Muscle of leg (tissue), 16 donors: ENCODE measurements at places on chromosomes 5 and 9. TPM values are rescaled to one million over a fixed set of nuclear protein-coding genes. Genes with fewer than 3 reads are reported as not detected.

DNA sequence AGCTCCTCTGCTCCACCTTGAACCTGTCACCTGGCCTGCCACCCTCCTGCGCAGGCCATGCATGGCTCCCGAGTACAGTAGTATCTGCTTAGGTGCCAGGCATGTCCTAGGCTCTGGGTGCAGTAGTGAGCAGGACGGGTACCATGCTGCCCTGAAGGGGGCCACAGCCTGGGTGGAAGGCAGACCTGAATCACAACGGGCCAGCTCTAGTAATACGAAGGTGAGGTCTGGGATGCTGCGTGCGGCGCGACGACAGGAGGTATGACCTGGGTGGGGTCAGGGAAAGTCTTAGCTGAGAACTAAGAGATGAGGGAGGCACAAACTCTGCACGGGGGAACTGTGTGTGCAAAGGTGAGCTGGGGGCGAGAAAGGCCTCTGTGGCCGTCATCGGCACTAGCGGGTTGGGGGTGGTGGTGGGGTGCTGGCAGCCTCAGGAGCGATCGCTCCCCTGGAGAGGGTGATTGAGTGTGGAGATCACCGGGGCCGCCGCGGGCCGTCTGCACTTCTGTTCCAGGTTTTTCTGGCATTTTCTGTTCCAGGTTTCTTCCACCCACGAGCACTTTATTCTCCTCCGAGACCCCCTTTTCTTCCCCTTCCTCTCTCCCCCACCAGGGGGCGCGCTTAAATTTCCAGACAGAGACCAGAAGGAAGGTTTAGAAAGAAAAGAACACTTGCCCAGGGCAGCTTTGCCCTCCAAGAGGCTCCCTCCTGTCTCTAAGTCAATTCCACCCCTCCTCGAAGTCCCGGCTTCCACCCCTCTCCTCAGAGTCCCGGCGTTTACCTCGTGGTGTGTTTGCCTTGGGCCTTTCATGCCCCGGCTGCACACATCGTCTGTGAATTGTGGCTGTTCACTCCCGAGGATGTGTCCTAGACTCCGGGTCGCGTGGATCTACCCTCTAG is 15.1 kb downstream of the PDLIM4 start:
- peak; percentile 73 for DNase-seq

DNA sequence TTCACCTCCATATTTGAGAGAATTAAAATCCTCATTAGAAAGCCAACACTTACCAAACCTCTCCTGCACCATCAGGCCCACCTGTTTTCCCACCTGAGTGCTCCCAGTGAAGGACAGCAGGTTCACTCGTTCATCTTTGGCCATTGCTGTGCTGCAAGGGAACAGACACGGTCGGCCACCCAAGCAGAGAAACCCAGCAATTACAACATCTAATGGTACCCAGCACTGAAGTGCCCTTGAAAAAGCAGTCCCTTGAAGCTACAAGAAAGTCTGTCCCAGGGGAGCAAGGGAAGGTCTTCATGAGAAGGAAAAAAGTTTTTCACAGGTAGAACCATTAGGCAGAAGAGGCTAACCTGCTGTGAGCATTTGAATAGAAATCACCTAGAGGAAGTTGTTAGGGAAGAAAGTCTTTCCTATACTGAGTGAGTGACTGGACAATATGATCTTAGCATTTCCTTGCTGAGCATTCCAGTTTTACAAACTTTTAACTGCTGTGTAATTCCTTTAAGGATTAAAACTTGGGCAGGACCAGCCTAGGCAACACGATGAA is 26.7 kb downstream of the ALDH7A1 start:
- DNase-seq = no peak

GRCh38 chr5:102542057-102542456 is 43.3 kb upstream of the SLCO6A1 start:
- DNase-seq = no peak

DNA sequence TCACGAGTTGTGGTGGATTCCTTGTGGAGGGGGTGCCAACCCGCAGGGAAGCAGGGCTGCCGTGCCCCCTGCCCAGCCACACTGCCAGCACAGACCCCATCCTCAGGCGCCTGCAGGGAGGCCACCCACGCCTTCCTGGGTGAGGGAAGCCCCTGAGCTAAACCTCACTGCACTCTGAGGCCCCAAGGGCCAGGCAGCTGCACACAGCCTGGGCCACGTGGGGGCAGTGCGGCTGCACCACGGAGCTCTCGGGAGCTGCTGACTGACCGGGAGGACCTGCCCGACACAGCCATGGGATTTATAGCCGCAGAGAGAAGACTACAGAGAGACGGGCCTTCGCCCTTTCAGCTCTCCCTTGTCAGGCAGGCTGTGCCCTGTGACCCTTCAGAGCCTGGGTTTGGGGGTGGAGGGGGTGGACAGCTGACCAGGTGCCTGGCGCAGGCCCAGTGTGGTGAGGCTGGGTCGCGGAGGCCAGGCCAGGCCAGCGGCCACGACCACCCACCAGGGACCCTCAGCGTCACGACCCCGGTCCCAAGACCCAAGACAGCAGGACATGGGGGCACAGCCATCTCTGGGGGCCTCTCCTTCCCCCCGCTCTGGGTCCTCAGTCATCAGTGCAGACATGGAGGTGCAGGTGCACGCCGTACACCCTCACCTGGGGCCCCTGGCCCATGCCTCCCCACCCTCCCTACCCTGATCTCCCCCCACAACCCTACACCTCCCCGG is 4.3 kb upstream of the AHRR start:
- peak; percentile 61 for DNase-seq

GRCh38 chr5:119410448-119411159 is 41.7 kb upstream of the HSD17B4 start:
- peak; percentile 43 for DNase-seq

DNA sequence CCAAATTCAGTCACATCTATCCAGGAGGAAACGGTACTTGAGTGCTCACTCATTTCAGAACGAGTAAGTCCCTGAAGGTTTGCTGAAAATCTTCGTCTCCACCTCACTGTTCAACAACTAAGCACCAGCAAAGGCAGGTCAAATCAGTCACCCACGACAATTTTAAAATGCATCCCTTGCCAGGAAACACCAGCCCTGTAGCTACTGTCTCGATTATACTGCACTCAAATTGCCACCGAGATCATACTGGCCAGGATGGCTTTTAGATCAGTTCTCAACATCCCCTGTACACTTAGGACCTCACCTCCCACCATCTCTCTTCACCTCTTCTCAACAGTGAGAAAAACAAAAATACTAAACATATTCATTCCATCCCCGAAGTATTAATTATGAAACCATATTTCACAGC is 298.6 kb downstream of the AGTPBP1 start:
- no peak for DNase-seq

DNA sequence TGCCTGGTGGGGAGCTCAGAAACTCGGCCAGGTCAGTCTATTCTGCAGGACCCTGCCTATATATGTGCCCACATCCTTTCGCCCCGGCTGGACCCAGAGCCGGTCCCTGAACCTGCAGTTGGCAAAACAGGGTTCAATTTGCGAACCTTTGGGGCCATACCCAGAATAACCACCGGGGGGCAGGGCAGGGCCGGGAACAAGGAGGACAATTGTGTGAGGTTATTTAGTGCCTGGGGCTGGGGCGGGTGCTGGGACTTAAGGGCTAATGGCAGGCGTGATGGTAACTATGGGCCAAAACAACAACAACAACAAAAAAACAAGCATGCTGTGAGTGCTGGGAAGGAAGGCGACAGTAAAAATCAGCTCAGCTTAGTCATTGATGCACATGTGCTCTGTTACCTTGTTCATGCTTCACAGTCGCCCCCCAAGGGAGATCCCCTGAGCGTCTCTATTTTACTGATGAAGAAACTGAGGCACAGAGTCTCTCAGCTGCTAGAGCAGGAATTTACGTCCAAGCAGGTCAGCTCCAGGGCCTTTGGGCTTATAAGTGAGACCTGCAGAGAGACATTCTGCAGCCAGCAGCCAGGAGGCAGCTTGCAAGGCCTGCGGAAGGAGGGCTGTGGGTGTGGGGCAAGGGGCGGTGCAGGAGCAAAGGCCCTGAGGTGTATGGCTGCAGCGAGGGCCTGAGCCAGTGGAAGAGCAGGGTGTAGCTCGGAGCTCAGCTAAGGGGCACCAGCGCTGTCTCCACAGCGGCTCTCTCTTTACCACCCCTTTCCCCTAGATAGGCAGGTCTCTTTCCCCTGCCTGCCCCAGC is 106.0 kb downstream of the PHF2 start:
- DNase-seq = peak; percentile 37

DNA sequence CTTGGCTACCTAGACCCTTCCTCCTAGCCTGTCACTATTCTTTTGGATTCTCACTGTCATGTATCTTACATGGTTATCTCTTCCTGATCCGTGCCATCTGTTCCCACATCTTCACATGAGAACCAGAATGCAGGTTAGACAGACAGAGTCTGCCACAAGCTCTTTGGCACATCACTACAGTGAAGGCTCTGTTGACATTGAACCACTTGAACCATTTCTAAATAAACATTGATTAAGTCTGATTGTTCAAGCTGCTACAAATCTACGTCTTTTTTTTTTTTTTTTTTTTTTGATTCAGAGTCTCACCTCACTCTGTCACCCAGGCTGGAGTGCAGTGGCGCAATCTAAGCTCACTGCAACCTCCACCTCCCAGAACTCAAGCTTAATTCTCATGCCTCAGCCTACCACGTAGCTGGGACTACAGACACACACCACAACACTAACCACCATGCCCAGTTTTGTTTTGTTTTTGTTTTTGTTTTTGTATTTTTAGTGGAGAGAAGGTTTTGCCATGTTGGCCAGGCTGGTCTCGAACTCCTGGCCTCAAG is 85.1 kb upstream of the LRRTM2 start:
- no peak for DNase-seq

DNA sequence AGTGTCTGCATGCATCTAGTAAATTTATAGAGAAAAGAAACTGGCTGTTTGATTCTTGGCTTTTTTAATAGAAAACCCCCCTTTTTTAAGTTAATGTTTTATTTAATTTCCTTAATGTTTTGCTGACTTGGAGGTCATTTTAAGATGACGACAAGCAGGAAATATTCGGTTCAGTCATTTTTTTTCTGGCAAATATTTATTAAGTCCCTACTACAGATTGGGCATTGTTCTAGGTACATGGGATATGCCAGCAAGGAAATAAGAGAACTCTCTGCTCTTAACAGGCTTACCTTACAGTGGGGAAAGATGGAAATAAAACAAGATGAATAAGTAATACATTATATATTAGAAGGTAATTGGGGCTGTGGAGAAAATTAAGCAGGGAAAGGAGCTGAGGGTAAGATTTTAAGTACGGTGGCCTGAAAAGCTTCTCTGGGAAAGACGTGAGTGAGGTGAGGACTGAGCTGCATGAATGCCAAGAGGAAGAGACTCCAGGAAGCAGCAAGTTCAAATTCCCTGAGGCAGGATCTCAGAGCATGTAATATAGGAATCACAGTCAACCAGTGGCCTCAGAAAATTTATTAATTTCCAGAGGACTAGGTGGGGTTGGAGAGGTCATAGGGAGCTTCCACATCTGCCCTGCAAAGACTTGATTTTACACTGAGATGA is 316.0 kb upstream of the DAP start:
- no peak for DNase-seq

- DNase-seq = no peak
Observed at GRCh38 chr9:128995791-128996190, 32.3 kb downstream of the SH3GLB2 start.

DNA sequence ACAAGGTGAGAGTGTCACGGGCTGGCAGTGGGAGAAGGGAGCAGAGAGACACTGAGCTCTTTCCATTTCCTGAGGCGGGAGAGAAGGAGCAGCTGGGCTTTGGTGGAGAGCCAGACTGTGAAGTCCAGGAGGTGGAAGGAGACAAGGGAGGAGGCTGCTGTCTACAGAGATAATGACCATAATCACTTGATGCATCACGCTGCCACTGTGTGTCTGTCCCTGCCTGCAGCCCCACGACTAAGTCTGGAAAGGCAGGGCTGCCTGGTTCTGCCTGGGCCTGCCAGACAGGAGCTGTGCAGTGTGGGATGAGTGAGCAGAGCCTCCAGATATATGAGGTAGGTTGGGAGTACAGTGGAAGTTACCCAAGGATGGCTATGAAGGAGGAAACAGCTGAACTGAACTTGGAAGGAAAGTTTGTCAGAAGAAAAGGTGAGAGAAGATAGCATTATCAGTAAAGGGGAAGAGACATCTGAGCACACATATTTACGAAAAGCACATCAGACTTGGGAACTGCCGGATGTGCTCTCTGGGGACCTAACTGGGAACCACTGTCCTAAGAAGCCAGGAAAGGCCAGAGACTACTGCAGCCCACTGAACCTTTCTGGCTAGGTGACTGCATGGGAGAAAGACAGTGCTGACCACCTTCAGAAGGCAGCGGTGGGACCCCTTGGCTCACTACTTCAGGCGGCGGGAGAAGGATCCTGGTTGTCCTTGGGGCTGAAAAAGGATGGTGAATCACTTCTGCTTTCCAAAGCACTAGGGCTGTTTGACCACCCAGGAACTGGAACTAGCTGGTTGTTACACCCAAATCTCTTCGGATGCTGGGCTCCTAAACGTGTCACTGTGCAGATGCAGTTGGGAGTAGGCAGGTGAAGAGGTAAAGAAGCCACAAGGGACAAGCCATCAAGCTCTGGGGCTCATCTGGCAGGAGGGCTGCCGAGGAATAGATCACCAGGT is 12.8 kb upstream of the DDX41 start:
- DNase-seq = no peak

GRCh38 chr9:132712753-132713152 is 42.5 kb downstream of the GTF3C4 start:
- no peak for DNase-seq

DNA sequence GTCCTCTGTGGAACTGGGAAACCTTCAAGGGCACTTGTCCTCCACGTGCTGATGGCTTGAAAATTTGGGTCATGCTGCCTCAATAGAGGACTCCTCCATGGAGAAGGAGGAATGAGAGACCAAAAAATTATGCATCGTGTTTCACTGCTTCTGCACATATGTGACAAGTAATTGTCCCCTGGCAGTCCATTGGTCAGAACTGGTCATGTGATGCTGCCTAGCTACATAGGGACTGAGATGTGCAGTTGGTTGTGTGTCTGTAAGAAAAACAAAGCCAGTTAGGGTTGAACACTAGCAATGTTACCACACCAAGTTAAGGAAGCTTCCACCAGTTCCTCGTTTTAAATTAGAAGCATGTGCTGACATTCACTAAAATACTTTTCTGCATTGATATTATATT is 201.9 kb upstream of the ANKH start:
- no peak for DNase-seq

- no peak for DNase-seq
Observed at GRCh38 chr5:172151661-172152210, 36.3 kb downstream of the STK10 start.

DNA sequence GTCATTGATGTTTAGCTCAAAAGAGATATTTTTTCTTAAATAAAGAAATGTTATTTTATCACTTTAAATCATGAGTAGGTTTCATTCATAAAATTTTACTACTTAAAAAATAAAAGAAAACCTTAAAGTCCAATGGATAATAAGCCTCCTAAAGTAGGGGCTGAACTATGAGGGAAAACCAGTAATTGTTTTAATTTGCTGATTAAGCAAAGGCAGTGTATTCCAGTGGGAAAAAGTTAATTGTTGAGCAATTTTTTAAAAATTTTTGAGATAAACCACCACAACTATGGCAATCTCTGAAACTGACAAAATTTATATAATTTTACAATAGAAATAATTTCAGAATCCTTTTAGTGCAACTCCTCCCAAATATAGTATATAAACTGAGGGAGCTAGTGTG is 195.0 kb downstream of the FBXO4 start:
- DNase-seq = no peak

Gene SPINK7
- not detected for total RNA-seq

Gene SH2D3C
- total RNA-seq = 12.4 TPM

Gene TMOD1
- 46.1 TPM for total RNA-seq

Gene C8G
- 0.58 TPM for total RNA-seq

Gene NR3C1
- 73.7 TPM for total RNA-seq
